ENCODE measurements at places on chromosomes 6 and 20.

DNA sequence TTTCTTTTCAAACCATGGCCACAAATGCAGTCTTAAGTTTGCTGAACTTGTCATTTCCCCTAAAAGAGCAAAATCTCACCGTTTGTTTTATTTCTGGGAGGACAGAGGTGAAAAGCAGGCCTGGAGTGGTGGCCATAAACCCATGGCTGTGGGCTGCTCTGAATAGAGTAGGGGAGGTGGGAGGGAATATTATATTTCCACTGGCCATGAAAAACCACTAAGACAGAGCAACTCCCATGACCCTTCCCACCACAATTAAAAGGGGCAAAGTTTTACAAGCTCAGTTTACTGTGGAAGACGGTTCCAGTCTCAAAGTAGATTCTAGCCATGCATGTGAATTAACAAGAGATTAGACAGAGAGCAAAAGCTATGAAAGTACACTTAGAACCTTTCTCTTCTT is 59.0 kb downstream of the IYD start:
- no peak for DNase-seq

- DNase-seq = no peak
These were observed 20.6 kb upstream of the NKX2-2 start for GRCh38 chr20:21534453-21534852.

DNA sequence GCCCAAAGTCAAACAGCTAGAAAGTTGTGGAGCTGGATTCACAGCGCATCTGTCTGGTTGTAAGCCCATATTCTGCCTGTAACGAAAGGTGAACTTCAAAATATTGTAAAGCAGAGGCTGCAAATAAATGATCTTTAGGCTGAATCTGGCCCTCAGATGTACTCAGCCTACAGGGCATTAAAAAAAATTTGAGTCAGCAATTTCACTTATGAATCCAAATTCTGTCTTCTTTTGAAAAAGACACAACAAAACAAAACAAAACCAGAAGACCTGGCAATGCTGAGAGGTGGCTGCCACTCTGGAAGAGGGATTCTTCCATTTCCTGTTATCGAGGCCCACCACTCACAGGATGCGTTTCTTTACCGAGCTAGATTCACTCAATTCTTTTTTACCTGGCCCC is 7.1 kb downstream of the LAMA4 start:
- no peak for DNase-seq

DNA sequence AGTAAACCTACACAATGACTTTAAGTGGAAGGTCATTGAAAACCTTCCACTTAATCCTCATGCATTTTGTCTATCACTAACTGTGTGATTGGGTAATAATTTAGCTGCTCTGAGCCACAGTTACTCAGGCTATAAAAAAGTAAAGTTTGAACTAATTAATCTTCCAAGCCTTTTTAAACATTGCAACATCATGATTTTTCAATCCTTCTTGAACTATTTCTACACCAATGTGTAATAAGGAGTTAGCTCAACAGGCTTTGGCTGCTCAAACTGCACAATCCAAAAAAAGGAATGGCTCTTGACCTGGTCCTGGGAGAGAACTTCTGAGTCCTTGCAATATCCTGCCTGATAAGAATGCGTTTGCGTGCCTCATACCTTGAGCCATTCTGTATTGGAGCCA is 34.8 kb upstream of the FILIP1 start:
- no peak for DNase-seq

- no peak for DNase-seq
These were observed 17.8 kb upstream of the FOXC1 start for GRCh38 chr6:1591926-1592325.

DNA sequence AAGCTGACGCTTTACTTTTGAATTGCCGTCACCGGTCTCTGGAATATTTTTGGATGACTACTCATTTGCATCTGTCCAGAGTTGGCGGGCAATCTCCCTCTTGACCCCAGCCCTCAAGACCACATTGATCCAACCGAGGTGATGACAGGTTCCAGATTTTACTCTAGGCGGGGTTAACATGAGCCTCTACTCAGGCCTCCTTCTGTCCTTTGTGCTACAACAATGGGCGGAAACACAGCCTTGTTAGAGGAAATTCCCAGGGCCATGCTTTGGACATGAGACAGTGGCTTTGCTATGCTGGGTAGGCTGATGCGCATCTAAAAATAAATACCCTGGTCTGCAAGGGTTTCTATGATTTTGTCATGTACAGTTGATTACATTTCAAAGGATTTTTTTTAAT is 27.0 kb upstream of the ADGRF5 start:
- no peak for DNase-seq

DNA sequence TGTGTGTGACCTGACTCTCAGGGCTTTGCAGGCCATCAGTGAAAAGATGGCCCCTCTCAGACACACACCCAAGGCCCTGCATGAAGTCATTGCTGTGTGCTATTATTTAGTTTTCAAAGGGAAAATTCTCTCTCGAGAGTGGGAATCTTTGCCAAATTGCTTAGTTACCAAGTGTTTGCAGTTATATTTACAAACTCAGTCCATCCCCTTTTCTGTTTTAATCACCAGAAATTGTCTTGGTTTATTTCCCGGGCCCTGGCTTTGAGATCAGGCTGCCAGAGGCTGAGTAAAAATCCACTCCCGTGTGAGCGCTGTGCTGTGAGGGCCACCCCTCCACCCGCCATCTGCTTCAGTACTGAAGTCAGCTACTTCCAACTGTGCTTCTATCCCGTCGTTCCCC is 163.1 kb downstream of the SOD2 start:
- no peak for DNase-seq

GRCh38 chr20:58349570-58349969 is 39.5 kb upstream of the VAPB start:
- DNase-seq = no peak

GRCh38 chr6:136125585-136125984 is 124.5 kb downstream of the MTFR2 start:
- DNase-seq = no peak
